ENCODE measurements at places on chromosomes 1 and 21.

- no peak for DNase-seq
Observed at GRCh38 chr1:85283475-85284199, 7.2 kb upstream of the BCL10 start.

GRCh38 chr1:159266832-159267231 is 35.3 kb upstream of the FCER1A start:
- DNase-seq = no peak

DNA sequence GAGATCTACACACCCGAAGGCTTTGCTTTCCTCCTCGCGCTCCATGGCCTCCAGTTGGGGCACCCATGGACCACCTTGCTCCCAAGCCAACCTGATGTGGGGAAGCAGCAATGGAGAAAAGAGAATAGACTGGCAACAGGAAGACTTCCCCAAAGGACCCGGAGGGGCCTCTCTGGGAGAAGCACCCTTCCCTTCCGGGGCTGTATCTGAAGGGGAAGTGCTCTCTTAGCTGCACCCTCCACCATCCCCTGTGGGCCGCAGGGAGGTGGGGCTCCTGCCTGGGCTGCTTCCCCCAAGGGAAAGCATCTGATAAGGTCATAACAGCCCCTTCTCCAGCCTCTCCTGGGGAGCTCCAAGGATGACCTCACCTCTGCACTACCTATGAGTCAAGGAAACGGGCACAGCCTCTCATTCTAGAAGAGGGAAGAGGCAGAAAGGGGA is 100.2 kb downstream of the RIPK4 start:
- DNase-seq = no peak

DNA sequence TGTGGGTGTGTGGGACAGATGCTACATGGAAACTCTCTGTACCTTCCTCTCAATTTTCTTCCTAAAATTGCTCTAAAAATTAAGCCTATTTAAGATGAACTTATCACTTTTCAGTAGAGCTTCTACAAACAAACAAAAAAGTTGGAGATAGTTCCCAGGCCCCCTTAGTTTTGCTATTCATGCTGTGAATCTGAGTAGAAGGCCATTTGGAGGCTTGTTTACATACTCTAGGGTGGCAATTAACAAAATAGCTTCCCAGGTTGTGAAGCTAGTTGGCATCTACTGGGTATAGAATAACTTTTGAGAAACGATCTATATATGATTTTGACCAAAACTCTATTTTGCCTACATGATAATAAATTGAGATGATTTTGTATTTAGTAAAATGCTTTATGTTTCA is 541.4 kb upstream of the B3GALT2 start:
- DNase-seq = no peak

- no peak for DNase-seq
Observed at GRCh38 chr1:53987880-53988279, 30.1 kb downstream of the LDLRAD1 start.
